ENCODE measurements at places on chromosomes 1 and 21.

DNA sequence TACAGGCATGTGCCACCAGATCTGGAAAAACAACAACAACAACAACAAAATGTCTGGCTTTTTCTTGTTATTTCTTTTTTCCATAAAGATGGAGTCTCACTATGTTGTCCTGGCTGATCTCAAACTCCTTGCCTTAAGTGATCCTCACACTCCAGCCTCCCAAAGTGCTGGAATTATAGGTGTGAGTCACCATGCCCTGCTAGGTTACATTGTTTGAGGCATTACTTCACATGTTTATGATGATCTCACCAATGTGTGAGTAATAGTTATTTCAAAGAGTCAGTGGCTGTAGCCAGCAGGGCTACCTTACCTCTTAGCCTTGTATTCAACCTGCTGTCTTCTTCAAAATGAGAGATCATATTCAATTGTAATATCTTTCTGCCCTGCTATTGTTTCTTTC, 445.7 kb downstream of the AMY1C start:
- DNase-seq: no peak

DNA sequence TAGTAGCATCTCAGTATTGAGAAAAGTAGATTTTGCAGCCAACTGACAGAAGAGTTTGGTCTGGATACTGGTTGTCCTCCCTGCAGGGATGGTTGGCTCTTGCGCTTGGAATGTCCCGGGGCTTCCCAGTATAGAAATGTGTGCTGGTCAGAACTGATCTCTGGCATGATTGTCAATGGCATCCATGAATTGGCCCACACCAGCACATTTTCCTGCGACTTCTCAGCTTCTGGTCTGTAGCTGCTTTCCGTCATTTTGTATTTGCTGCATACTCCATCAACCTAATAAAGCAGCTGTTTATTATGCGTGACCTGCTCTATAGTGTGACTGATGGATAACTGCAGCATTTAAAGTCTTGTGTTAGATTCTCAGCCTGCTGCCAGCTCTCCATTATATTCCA, 203.7 kb downstream of the S1PR1 start:
- DNase-seq: no peak

DNA sequence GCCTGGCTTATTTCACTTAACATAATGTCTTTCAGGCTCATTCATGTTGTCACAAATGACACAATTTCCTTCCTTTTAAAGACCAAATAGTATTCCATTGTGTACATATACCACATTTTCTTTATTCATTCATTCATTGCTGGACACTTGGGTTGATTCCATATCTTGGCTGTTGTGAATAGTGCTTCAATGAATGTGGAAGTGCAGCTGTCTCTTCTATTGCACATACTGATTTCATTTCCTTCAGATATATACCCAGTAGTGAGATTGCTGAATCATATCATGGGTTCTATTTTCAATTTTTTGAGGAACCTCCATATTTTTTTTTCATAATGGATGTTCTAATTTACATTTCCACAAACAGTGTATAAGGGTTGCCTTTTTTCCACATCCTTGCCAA, 38.6 kb upstream of the WLS start:
- DNase-seq: no peak

GRCh38 chr1:74512170-74512915, at the start of gene LRRC53:
Gene LRRC53 (minus strand): TSS chr1:74512611. CDS start chr1:74483349, 29,262 bp downstream.
- no peak for DNase-seq

- DNase-seq: no peak
Measured at GRCh38 chr1:170307426-170307825, 161.7 kb downstream of the NTMT2 start.

DNA sequence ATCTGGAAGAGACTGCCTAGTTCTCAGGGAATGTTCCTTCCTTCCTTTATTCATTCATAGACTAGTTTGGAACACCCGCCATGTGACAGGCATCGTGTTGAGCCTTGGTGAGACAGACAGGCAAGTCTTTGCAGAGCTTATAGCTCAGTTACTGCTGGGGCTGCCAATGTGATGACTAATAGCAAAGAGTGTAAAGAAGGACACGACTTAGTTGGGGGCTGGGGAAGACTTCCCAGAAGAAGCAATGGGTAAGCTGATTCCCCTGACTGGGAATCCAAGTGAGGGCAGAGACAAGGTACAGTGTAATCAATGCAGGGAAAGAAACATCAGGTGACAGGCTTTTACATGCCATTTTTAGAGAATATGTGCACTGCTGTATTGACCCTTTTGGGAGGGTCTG, 51.2 kb downstream of the TENT5C start:
- no peak for DNase-seq

GRCh38 chr1:91397605-91398004, 7.0 kb downstream of the HFM1 start:
- DNase-seq: no peak

DNA sequence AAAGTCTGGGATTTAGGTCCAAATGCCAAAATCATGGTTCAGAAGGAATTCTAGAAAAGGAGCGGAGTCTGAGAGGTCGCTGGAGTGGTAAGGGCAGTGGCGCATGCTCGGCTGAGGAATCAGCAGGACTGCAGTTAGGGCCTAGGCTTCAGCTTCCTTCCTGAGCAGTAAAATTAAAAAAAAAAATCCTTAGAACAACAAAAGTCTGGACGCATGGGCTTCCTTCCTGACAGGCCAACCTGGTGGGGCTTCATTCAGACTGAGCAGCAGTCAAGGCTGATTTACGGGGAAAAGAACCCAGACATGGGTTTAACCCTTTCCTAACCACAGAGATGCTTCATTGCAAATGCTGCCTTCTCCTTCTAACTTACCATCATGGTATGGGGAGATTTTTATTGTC, 17.1 kb downstream of the RNF220 start:
- DNase-seq: no peak

Data from activated naive CD4-positive, alpha-beta T cell treated with anti-CD3 and anti-CD28 coated beads, Interleukin-2, amount 50 U/mL, for 16 hours (primary cell).